ENCODE measurements at places on chromosomes 13 and 19. TPM values are rescaled to one million over a fixed set of nuclear protein-coding genes. Genes with fewer than 3 reads are reported as not detected.

DNA sequence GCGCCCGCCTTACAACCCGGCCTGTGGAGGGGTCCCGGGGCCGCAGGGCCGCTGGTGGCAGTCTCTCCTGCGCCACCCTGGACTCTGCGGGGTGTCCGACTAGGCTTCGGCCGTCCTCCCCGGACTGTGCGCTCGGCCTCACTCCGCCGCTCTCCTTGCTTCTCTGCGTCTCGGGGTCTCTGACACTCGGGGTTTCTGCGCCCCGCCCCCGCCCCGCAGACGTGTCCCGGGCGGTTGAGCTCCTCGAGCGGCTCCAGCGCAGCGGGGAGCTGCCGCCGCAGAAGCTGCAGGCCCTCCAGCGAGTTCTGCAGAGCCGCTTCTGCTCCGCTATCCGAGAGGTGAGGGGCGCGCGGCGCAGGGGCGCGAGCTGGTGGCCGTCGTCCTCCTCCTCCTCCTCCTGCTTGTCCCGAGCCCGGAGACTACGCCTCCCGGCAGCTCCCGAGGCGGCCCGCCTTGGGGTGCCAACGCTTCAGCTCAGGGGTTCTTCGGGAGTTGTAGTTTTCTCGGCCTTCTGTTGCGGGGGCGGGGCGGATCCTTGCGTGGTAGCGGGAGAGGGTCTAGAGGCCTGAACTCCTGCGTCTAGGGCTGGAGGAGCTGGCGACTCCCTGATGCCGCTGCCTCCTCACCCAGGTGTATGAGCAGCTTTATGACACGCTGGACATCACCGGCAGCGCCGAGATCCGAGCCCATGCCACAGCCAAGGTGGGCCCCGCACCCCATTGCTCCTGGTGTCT lies 627 bp downstream of the LIN7B start:
- peak; percentile 60 for DNase-seq

Gene ZNF579
- total RNA-seq: 9.4 TPM

Gene GALP
- not detected for total RNA-seq

DNA sequence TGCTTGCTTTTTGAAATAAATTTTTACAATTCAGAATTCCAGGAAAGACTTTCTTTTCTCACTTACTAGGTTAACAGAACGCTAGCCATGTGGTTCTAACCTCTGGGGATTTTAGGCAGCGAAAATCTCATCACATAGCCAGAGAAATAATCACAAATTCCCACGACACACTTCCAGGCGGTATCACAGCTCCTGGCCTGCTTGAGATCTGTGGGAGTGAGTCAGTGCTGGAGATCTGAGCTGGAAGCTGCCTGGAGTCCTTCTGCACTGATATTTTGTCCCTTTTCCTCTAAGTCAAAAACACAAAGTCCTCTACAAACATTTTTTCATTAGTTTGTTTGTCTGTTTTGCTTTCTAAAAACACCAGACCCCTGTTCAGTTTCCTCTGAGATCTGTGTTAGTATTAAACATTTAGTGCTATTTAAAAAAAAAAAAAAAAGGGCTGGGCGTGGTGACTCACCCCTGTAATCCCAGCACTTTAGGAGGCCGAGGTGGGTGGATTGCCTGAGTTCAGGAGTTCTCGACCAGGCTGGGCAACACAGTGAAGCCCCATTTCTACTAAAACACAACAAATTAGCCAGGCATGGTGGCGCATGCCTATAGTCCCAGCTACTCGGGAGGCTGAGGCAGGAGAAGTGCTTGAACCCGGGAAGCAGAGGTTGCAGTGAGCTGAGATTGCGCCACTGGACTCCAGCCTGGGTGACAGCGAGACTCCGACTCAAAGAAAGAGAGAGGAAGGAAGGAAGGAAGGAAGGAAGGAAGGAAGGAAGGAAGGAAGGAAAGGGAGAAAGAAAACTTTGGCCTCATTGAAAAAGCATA lies 12.2 kb upstream of the UBE2L5 start:
- DNase-seq: no peak

- no peak for DNase-seq
Measured at GRCh38 chr19:34366738-34367623, 2.0 kb downstream of the GPI start.

Gene ZNF264
- 38.7 TPM for total RNA-seq

DNA sequence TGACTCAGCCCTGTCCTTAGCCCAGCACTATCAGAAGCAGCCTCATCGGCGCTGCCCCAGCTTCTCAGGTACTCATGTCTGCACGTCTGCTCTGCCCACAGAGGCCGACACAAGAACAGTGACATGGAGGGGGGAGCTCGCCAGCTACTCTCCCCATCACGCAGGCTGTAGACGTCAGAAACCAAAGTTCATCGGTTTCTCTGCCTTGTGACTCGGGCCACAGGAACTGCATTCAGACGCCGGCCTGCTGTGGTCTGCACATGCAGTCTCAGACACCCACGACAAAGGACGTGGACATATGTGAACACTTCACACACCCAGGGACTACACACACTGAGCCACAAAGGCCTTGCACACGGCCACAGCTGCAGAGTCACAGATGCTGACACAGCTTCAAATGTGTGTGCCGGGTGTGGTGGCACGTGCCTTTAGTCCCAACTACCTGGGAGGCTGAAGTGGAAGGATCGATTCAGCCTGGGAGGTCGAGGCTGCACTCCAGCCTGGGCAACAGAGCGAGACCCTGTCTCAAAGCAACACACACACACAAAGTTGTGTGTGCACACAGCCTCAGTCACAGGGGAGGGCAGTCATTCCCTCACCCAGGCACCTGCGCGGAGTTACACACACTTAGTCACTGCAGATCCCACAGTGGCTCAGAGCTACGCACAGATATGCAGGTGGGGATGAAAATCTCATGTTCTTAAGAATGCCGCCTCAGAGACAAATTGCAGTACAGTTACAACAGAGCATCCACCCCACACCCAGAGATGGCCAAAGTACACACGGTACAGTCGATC lies 4.9 kb upstream of the ZFP36 start:
- DNase-seq: peak; percentile 94
